ENCODE measurements at places on chromosomes 7 and 10.

- DNase-seq: no peak
Measured at GRCh38 chr10:101380353-101381017, 26.5 kb downstream of the BTRC start.

GRCh38 chr7:118305671-118306070, 81.2 kb downstream of the ANKRD7 start:
- no peak for DNase-seq

- no peak for DNase-seq
Measured at GRCh38 chr10:11901833-11902475, 78.8 kb downstream of the PROSER2 start.

DNA sequence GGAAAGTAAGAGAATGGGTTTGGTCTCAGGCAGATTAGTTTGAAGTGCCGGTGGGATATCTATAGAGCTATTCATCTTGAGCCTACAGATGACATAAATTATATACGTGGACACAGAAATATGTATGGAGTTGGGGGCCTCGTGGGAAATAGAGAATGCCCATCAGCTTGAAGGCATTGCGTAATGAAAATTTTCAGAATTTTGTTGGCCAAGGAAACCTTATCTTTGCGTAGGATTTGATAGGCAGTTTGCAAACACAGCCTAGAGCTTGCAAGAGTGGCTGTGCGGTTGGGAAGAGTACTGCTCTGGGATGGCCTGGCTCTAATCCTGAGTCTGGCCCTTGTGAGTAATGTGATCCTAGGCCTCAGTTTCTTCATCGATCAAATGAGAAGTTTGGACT, 32.3 kb downstream of the MCM10 start:
- DNase-seq: no peak

- no peak for DNase-seq
Measured at GRCh38 chr7:7647495-7648036, 7.0 kb downstream of the UMAD1 start.

GRCh38 chr7:120856621-120857352, 1.2 kb downstream of the TSPAN12 start:
- DNase-seq: peak; percentile 5

DNA sequence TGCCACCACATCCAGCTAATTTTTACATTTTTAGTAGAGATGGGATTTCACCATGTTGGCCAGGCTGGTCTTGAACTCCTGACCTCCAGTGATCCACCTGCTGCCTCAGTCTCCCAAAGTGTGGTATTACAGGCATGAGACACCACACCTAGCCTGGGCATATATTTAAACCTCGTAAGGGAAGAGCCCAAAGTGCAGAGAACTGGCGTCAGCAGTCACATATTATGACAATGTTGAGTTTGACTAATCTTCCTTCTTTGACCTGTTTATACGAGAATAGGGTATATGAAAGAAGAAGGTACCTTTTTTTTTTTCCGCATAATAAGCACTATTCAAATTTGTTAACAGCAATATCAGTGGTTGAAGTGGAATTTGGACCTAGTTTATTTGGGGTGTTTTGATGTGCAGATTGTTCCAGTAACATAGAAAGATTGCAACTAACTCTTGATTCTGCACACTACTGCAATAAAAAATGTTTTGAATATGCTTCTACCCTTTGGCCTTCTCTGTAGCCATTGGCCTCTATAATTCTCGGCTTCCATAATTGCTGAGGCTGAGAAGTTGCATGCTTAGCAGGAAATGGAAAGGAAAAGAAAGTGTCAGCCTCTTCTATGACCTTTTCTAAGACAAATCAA, 55.9 kb downstream of the MINPP1 start:
- DNase-seq: no peak

- DNase-seq: no peak
Measured at GRCh38 chr10:10685566-10685965, 332.1 kb upstream of the CELF2 start.

Measured in stimulated activated CD4-positive, alpha-beta T cell treated with anti-CD3 and anti-CD28 coated beads, Interleukin-4, amount 100 ng/mL, for 1 hour (primary cell).